ENCODE measurements at places on chromosomes 16 and 17.

GRCh38 chr17:50257676-50258224 lies 16.5 kb upstream of the TMEM92 start:
- no peak for DNase-seq

- no peak for DNase-seq
Measured at GRCh38 chr17:7330638-7331015, 1.5 kb upstream of the NEURL4 start.

DNA sequence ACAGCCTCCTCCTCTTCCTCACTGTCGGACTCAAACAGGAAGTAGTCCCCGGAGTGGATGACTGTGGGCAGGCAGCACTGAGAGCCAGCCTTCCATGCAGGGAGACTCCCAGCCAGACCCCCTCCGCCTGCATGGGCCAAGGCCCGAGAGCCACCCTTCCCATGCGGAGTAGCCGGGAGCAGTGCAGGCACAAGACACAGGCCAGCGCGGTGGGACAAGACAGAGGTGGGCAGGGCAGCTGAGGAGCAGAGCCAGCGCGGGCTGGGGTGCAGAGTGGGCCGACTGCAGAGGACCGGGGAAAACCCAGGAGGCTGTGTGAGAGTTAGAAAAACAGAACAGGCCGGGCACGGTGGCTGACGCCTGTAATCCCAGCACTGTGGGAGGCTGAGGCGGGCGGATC lies 17.6 kb downstream of the CTU2 start:
- DNase-seq: no peak

- no peak for DNase-seq
Measured at GRCh38 chr17:50052241-50052796, 3.6 kb upstream of the ITGA3 start.

DNA sequence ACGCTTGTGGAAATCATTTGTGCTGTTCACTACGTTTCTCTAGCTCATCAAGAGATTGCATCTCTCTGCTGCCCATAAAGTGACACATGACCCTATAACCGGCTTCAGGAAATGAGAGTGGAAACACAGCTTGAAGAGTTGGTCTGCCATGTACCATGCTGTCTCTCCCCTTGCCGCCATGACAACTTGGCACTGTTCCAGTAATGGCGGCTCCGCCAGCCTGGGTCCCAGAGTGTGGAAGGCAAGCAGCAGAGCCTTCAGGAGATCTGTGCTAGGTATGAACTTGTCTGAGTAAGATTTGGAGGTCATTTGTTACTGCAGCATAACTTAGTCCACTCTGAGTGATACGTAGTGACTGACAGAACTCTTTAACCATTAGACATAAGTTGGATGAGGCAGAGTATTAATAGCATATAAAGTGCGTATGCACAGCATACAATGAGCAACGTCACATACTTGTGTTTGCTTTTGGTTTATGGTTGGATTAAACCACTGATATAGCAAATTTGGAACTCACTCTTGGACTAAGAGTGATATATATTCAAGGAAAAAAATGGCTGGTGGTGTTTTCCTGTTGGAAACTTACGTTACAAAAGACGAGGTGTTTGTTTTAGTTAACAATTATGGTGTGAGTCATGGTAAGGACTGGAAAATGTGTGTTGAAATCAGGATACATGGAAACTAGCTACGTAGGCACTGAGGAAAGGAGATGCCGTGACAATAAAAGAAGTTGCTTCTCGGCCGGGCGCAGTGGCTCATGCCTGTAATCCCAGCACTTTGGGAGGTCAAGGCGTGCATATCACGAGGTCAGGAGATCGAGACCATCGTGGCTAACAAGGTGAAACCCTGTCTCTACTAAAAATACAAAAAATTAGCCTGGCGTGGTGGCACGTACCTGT lies 24.4 kb upstream of the PMP22 start:
- no peak for DNase-seq

DNA sequence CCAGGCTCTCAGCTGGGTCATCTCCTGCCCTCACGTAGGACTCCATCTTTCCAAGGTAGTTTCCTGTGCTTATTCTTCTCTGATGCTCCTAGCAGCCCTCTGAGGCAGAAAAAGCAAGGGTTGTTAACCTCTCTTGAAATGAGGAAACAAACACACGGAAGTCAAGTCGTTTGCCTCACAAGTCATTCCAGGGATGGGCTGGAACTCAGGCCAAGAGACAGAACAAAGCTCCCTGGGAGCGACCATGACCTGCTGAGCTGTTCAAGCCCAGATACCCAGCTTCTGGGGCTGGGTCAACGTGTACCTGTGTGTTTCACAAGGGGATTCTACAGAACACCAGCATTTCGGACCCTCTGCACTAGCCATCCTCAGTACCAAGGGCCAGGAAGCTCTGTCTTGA lies 28.1 kb downstream of the SRL start:
- no peak for DNase-seq

- DNase-seq: no peak
Measured at GRCh38 chr16:72739577-72739976, 308.4 kb downstream of the ZFHX3 start.

DNA sequence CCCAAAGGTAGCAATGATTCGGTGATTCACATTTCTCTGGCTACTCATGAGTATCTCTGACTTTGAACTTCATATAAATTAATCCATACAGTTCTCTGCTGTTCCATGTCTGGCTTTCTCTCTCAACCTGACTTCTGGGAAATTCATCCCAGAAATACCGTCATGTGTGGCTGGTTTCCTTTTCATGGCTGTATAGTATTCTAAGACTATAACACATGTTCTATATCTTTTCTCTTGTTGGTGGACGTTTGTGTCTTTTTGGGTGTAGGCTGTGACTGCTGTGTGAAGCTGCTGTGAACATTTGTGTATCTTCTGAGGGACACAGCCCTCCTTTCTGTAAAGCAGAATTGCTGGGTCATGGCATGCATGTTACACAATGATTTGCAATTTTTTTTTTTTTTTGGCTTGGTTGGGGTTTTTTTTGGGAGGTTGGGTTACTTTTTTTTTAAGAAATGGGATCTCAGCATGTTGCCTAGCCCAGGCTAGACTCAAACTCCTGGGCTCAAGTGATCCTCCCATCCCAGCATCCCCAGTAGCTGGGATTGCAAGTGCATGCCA lies 6.3 kb downstream of the TTYH2 start:
- DNase-seq: no peak

GRCh38 chr17:31136319-31136718 lies 41.5 kb downstream of the NF1 start:
- no peak for DNase-seq

DNA sequence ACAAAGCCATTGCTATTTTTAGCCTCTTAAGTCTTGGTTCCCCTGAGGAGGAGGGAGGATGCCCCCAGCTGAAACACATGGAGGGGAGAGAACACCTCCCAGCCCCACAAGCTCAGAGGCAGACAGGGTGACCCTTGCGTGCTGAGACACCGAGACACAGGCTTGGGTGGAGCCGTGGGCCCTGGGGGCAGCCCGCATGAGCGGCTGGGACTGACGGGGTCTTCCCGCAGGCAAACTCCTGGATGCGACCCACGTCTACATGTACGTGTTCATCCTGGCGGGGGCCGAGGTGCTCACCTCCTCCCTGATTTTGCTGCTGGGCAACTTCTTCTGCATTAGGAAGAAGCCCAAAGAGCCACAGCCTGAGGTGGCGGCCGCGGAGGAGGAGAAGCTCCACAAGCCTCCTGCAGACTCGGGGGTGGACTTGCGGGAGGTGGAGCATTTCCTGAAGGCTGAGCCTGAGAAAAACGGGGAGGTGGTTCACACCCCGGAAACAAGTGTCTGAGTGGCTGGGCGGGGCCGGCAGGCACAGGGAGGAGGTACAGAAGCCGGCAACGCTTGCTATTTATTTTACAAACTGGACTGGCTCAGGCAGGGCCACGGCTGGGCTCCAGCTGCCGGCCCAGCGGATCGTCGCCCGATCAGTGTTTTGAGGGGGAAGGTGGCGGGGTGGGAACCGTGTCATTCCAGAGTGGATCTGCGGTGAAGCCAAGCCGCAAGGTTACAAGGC lies 9.8 kb downstream of the SLC16A3 start:
- peak; percentile 76 for DNase-seq

- no peak for DNase-seq
Measured at GRCh38 chr16:16016388-16016964, 67.1 kb downstream of the ABCC1 start.

DNA sequence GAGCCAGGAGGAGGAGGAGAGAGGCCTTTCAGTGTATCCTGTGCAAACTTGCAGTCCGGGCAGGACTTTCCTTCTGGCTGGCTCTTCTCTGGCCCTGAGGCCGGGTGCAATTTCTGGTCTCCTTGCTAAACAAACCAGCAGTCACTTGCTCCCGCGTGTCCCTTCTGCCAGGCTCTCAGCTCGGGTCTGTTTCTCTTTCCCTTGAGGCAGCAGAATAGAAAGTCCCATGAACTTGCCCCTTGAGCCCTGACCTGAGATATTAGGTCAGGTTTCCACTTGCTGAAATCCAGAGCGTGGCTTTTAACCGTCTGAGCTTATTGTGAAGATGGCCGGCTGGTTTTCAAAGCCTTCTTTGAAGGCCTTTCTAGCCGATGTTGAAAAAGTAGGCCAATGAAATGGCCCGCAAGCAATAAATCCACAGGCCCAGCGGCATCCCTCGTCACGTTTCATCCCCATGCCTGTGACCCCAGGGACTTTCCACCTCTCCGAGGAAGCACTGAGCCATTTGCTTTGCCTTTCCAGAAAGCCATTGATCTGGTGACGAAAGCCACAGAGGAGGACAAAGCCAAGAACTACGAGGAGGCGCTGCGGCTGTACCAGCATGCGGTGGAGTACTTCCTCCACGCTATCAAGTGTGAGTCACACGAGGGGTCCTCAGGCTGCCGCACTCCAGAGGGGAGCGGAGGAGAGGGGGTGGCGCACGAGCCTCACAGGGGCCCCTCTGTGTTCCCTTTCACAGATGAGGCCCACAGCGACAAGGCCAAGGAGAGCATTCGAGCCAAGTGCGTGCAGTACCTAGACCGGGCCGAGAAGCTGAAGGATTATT lies 4.5 kb downstream of the VPS4A start:
- DNase-seq: no peak

- DNase-seq: peak; percentile 53
Measured at GRCh38 chr16:31458073-31458843, 1.0 kb upstream of the ARMC5 start.

GRCh38 chr16:79640513-79641360 lies 40.2 kb upstream of the MAF start:
- DNase-seq: no peak

DNA sequence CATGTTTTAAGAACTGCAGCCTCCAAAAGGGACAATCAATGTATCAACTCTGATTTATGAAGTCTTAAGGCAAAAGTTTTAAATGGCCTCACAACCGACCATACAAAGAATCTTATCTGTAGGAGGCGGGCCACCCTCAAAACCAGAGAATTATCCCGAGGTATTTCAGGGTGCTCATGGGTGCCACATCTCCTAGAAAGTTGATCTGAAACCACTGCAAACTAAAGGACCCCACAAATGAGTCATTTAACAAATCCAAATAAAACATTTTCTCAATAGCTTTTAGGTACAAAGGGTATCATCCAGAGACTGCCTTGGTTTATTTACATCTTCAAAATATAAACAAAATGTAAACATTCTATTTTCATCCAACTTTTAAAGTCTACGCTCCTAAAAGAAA lies 6.8 kb downstream of the ERN1 start:
- no peak for DNase-seq

- DNase-seq: no peak
Measured at GRCh38 chr17:153851-154250, 16.5 kb downstream of the SCGB1C2 start.

DNA sequence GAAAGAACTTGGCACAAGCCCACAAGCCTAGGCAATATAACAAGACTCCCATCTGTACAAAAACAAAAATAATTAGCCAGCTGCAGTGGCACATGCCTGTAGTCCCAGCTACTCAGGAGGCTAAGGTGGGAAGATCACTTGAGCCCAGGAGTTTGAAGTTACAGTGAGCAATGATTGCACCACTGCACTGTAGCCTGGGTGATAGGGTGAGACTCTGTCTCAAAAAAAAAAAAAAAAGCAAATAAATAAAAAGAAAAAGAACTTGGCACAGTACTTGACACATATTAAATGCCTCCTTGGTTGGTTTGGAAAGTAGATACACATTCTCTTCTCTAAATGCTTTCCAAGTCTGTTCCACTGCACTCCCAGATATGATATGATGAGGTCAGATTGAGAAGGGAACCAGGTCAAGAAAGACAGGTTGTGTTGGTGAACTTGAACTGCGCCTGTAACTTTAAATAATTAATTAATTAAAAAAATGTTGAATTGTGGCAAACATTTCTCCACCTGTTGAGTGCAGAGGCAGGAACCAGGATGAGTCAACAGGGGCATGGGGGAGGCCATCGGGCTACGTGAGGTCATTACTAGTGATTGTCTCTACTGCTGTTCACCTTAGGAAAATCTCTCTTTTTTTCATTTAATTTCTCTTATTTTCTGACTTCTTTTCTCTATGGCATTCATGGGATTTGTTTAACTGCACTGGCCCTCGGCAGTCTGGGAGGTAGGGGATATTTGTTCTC lies 25.9 kb upstream of the EFCAB13 start:
- no peak for DNase-seq

- peak; percentile 74 for DNase-seq
Measured at GRCh38 chr16:88533932-88534637, 36.1 kb upstream of the ZC3H18 start.

DNA sequence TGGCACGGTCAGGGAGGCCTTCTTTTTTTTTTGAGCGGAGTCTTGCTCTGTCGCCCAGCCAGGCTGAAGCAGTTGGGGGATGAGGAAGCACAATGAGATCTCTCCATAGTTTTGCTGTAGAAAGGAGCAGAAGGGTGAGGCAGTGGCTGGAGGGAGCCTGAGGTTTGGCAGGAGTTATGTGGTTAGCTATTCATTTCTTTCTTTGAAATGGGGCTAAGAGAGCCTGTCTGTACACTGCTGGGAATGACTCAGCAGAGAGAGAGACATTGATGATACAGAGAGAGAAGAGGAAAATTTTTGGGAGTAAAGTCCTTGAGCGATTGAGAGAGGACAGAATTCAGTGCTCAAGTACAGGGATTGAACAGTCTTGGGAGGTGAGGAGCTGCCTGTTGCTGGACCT lies 22.1 kb downstream of the NOS2 start:
- DNase-seq: no peak

- no peak for DNase-seq
Measured at GRCh38 chr17:31355935-31356334, 34.5 kb upstream of the EVI2A start.

DNA sequence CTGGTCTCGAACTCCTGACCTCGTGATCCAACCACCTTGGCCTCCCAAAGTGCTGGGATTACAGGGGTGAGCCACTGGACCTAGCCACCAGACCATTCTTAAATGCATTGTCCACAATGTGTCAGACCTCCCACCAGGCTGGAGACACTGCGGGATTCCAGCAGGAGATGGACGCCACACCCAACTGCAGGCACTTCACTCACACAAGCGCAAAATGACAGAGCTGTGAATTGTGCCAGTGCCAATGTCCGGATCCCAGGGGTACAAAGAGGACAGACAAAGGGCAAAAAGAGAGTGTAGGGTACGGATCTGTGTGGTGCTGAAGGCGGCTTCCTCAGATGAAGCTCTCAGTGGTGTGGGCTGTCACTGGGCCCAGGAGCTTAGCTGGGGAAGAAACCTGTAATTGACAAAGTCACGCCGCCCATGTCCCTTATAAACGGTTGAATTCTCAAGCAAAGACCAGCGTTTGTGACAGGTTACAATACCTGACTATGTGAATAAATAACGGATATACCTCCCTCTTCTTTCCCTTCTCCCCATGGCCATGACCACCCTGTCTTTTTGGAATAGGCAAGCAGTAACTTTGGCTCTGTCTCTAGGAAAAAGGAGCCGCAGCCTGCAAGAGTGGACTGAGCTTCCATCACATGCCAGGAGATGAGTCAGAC lies 40.0 kb downstream of the HS3ST3A1 start:
- no peak for DNase-seq

GRCh38 chr17:64603987-64604386 lies 58.1 kb downstream of the SMURF2 start:
- no peak for DNase-seq

GRCh38 chr16:11783319-11784037 lies 13.6 kb downstream of the ZC3H7A start:
- peak; percentile 21 for DNase-seq

All from activated CD4-positive, alpha-beta T cell treated with anti-CD3 and anti-CD28 coated beads, Interleukin-2, amount 50 U/mL, for 1 hour (primary cell).